ENCODE measurements at places on chromosomes 11 and 22.

DNA sequence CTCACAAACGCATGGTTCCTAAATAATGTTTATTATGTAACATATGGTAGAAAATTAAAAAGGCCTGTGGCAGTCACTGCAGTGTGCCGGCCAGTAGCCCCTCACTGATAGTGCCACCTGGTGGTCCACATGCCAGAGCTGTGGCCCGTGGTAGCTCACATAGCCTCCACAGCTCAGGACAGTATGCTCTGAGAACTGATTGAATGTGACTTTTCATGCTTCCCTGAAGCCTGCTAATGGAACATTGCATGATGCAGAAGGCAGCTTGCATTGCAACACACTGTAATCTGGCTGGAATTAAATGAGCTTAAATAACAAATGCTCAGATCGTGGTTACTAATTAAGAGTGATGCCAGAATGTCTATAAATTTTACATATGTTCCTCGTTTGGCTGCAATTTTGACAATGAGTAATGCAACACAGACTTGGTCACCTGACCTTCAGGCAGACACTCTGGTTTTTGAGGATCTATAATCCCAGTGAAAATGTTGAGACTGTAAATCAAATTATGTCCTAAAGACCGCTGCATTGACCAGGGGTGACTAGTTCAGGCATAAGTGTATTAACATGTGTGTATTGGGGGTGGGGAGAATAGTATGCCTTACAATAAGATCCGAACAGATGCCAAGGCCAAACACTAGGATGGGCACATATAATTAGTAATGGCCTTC lies 566.4 kb downstream of the METTL15 start:
- DNase-seq = no peak

DNA sequence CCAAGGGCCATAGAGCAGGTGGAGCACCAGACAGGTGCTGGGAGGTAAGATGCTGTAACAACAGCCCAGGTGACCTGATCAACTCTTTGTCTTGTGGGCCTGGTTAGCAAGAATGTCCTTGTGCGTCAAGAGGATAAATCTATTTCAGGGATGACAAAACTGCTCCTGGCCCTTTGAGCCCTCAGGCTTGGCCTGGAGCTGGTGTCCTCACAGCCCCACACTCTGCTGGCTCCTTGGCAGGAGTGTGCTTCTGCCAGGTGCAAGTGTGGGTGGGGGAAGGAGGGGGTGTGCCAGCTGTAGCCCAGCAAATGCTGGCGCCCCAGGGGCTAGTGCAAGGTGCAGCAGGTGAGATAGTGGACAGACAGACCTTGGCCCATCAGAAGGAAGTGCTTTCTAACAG lies 19.5 kb downstream of the AMPD3 start:
- DNase-seq = no peak

GRCh38 chr22:29767171-29768051 lies at the start of gene UQCR10:
UQCR10 (plus strand) TSS chr22:29767369; CDS start chr22:29767399, 30 bp downstream.
- DNase-seq = peak; percentile 62

DNA sequence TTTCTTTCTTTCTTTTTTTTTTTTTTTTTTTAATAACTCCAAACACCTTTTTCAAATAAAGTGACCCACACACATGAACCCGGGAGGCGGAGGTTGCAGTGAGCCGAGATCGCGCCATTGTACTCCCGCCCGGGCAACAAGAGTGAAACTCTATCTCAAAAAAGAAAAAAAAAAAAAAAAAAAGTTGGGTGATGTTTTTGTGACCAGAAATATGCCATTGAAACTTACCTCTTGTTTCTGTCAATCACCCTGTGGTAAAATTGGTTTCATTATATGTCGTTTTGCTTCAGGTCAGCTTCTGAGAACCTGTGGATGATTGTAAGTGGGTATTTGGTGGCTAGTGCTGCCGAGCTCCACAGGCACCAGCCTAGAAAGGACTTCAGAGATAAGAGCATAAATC lies 238.8 kb downstream of the TBC1D22A start:
- no peak for DNase-seq

GRCh38 chr11:777288-778255 lies at the start of gene GATD1:
GATD1 (minus strand) TSS chr11:777487; CDS start chr11:777462, 25 bp downstream.
- peak; percentile 69 for DNase-seq

DNA sequence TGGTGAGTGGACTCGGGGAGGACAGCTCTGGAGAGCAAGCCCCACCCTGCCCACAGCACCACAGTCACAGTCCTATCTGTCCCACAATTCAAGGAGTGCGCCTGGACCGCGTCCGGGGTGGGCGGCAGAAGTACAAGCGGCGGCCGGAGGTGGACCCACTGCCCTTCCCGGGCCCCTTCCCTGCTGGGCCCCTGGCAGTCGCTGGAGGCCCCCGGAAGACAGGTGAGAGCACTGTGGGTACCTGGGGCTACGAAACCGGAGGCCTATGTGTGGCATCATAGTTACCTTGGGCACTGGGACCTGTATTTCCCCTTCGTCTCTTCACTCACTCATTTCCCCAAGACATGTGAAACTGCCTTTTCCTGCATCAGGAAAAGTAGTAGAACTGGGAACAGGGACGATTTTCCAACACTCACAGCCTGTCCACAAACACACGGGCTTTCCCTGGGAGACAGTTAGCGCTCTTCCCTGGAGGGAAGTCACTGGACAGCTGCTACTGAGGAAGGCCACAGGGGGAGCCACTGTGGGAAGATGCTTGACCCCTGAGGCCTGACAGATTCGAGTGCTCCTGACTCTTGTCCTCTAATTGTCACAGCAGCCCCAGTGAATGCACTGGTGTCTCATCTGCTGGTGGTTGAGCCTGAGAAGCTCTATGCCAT lies 3.1 kb downstream of the TRMT112 start:
- DNase-seq = no peak

DNA sequence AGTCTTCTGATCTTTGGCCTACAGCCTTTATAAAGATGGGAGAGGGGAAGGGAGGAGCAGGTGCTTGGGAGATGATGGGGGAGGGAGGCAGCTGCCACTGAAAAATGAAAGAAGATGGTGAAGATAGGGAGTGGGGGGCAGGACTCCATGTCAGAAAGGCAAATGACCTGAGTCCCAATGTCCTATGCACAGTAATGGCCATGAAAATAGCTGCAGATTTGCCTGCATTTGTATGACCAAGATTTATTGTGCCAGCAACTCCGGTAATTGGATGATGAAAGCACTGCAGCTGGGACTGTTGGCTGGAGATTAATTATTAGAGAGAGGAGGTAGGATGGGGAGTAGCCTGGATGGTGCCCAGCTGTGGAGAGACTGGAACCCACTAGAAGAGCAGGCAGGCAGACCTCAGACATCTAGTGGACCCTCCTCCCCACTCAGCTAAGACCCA lies 36.1 kb downstream of the NEU3 start:
- DNase-seq = no peak

All from SW 1271 (cell line).